ENCODE measurements at places on chromosomes 6 and 20. TPM values are rescaled to one million over a fixed set of nuclear protein-coding genes. Genes with fewer than 3 reads are reported as not detected.
A peak's percentile ranks its signal among the peaks of the same experiment; 100 is the strongest.

The GINS1 gene
- total RNA-seq: 70.4 TPM

DNA sequence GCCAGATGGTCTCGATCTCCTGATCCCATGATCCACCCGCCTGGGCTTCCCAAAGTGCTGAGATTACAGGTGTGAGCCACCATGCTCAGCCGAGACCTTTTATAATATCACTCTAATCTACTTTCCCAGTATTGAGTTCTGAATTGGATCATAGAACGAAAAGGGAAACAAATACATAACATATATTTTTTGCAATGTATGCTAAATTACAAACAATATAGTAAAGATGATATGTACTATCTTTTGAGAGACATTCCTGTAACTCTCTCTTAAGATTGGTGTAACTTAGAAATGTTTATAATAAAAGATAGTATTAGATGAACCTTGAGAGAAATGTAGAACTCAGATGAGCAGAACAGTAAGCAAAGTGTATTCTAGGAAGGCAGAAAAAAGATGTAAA is 129.2 kb upstream of the TENT5A start:
- DNase-seq: no peak
- no peaks in the 10 kb centered on the region for H3K27me3 ChIP-seq
- no peaks in the 10 kb centered on the region for H3K36me3 ChIP-seq
- H3K4me3 ChIP-seq: no peak overlapping the region
- no peak overlapping the region for H3K27ac ChIP-seq

- H3K27me3 ChIP-seq: peaks cover 76% of the 10 kb centered on the region
- no peaks in the 10 kb centered on the region for H3K36me3 ChIP-seq
- DNase-seq: no peak
- peaks cover 31% of the 10 kb centered on the region for H3K4me1 ChIP-seq
- H3K27ac ChIP-seq: no peak overlapping the region
Measured at GRCh38 chr20:64042054-64042781, 6.2 kb downstream of the C20orf204 start.

- no peaks in the 10 kb centered on the region for H3K36me3 ChIP-seq
- H3K27me3 ChIP-seq: no peaks in the 10 kb centered on the region
- DNase-seq: no peak
- H3K27ac ChIP-seq: no peak overlapping the region
- 0 out of 2 replicates have a peak, but pooled peaks cover 3% of the 10 kb centered on the region for H3K4me1 ChIP-seq
Measured at GRCh38 chr6:20747991-20748390, 213.7 kb downstream of the CDKAL1 start.

- H3K4me1 ChIP-seq: peaks cover 5% of the 10 kb centered on the region
- DNase-seq: peak; percentile 60
- H3K27me3 ChIP-seq: no peaks in the 10 kb centered on the region
- H3K27ac ChIP-seq: no peak overlapping the region
- H3K36me3 ChIP-seq: no peaks in the 10 kb centered on the region
Measured at GRCh38 chr6:130760006-130760405, 67.2 kb upstream of the SMLR1 start.

The CHRNA4 gene
- 5.7 TPM for total RNA-seq

DNA sequence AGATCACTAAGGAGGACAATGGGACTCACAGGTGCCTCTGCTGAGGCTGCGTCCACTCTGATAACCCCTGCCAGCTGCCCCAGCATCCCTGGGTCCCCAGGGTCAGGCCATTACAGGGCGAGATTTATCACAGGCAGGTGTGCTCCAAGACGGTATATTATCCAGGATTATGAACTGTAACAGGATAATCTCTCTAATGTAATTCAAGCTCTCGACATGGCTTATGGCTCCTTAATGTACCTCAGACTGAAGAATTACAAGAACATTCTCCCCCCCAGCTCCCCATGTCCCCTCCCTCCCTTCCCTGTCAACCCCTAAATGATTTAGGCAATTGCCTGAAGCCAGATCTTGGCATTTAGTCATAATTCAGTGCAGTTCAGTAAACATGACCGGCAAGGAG is 86.8 kb downstream of the NCR2 start:
- H3K4me3 ChIP-seq: no peak overlapping the region
- no peak for DNase-seq
- peaks cover 5% of the 10 kb centered on the region for H3K36me3 ChIP-seq
- peaks cover 63% of the 10 kb centered on the region for H3K27me3 ChIP-seq
- no peak overlapping the region for H3K27ac ChIP-seq
- no peaks in the 10 kb centered on the region for H3K4me1 ChIP-seq

The PARD6B gene
- 37.5 TPM for total RNA-seq

GRCh38 chr6:38192011-38192410 is 372.5 kb downstream of the ZFAND3 start:
- peaks cover 41% of the 10 kb centered on the region for H3K4me1 ChIP-seq
- H3K27me3 ChIP-seq: no peaks in the 10 kb centered on the region
- peak overlapping the region; percentile 33 for H3K27ac ChIP-seq
- H3K4me3 ChIP-seq: no peak overlapping the region
- H3K36me3 ChIP-seq: no peaks in the 10 kb centered on the region

- peaks cover 15% of the 10 kb centered on the region for H3K4me1 ChIP-seq
- H3K27ac ChIP-seq: no peak overlapping the region
- peak; percentile 44 for DNase-seq
- H3K4me3 ChIP-seq: no peak overlapping the region
- peaks cover 32% of the 10 kb centered on the region for H3K27me3 ChIP-seq
Measured at GRCh38 chr6:30219244-30219643, 6.0 kb upstream of the TRIM26 start.

The NEDD9 gene
- 8.3 TPM for total RNA-seq

The CNKSR3 gene
- total RNA-seq: 5.7 TPM

DNA sequence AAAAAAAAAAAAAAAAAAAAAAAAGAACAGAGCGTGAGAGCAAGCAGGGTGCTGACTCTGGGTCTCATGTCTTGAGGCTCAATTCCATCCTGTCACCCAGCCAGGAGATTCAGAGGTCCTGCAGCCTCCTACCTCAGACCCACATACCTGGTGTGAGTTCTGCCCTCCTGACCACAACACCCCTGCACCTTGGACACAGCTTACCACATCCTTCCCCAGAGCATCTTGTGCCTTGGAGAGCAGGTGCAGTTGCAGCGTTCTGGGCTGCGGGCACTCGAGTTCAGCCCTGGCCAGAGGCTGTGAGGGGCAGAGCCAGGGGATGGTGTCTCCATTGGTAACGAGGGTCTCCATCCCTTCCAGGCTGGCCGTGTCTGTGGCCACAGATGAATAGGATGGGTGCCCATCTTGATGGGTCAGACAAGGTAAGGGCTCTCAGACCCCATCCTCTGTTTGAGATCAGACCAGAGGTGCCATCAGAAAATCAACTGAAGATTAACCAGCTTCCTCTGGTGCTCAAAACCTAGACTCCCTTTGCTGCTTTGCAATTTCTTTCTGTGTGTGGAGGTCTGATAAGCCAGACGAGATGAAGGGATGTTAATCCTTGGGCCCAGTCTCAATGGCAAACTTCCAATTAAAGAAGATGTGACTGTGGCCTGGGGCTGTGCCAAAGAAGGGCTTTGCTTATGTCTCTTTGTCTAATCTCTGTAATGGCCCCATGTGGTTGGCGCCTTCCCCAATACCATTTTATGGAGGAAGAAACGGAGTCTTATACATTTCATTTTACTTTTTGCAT is 14.7 kb upstream of the ZNF831 start:
- H3K27ac ChIP-seq: no peak overlapping the region
- peaks cover 3% of the 10 kb centered on the region for H3K27me3 ChIP-seq

The MEP1A gene
- total RNA-seq: 0.09 TPM

The LPA gene
- total RNA-seq: 0.60 TPM

DNA sequence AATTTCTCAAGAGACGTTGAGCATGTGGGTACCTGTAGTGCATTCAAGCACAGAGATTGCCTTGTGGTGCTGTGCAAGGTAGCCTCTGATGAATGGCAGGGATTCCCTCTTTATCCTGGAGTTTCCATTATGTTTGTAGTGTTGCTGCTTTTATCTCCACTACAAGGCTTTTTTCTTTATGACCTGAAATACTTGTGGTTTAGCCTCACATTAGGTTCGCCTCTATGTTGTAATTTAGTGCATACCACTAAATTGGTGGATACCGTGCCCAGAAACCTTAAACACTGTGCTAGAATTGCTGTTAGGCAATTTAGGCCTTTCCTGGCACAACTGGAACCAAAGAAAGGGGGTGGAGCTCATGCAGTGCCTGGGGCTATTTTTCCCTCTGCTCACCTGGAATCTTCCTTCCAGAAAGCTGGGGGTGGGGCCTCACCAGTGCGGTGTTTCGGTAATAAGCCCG is 76.8 kb downstream of the NCOA7 start:
- DNase-seq: peak; percentile 81
- no peaks in the 10 kb centered on the region for H3K36me3 ChIP-seq
- H3K27me3 ChIP-seq: no peaks in the 10 kb centered on the region
- H3K4me1 ChIP-seq: peaks cover 20% of the 10 kb centered on the region
- peak overlapping the region; percentile 76 for H3K27ac ChIP-seq

- 0 out of 2 replicates have a peak, but pooled peaks cover 3% of the 10 kb centered on the region for H3K4me1 ChIP-seq
- DNase-seq: no peak
- H3K27me3 ChIP-seq: no peaks in the 10 kb centered on the region
- H3K4me3 ChIP-seq: no peak overlapping the region
- peaks cover 22% of the 10 kb centered on the region for H3K36me3 ChIP-seq
Measured at GRCh38 chr20:4864311-4864752, 137.0 kb downstream of the SLC23A2 start.

- peaks cover 7% of the 10 kb centered on the region for H3K36me3 ChIP-seq
- no peak overlapping the region for H3K27ac ChIP-seq
- no peaks in the 10 kb centered on the region for H3K27me3 ChIP-seq
- DNase-seq: peak; percentile 32
Measured at GRCh38 chr6:122947355-122947754, 48.7 kb upstream of the CLVS2 start.

The KIF16B gene
- 7.6 TPM for total RNA-seq

DNA sequence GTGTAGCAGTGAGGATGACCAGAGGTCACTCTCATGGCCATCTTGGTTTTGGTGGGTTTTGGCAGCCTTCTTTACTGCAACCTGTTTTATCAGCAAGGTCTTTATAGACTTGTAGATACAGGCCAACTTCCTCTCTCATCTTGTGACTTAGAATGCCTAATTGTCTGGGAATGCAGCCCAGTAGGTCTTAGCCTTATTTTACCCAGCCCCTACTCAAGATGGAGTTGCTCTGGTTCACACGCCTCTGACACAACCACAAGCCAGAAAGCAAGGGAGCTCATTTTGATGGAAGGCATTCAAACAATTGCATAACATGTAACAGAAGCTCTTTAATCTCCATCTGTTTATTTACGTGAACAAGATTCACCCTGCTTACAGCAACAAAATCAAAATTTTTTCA is 492.0 kb upstream of the SULF2 start:
- peaks cover 2% of the 10 kb centered on the region for H3K27me3 ChIP-seq
- H3K36me3 ChIP-seq: peaks cover 3% of the 10 kb centered on the region
- H3K4me1 ChIP-seq: peaks cover 30% of the 10 kb centered on the region
- DNase-seq: no peak
- no peak overlapping the region for H3K4me3 ChIP-seq

DNA sequence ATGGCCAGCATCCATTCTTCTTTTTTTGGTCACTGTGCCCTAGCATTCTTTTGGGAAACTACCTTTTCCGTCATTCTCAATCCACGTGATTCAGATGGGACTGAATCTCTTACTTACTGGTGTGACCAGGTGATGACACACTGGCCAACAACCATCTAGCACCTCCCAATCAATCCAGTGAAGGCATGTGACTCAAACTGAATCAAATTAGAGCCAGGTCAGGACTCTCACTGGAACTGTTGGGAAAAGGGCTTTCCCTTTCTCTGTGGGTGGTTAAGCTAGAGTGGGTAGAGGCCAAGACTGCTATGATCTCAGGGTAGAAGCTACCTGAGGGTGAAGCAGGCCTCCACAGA is 36.2 kb upstream of the ZMYND8 start:
- H3K4me1 ChIP-seq: 0 out of 2 replicates have a peak, but pooled peaks cover 3% of the 10 kb centered on the region
- DNase-seq: no peak
- H3K27me3 ChIP-seq: no peaks in the 10 kb centered on the region
- H3K36me3 ChIP-seq: no peaks in the 10 kb centered on the region

- no peak overlapping the region for H3K27ac ChIP-seq
- DNase-seq: no peak
- H3K4me1 ChIP-seq: peaks cover 19% of the 10 kb centered on the region
Measured at GRCh38 chr6:168116975-168117899, 38.2 kb upstream of the FRMD1 start.

DNA sequence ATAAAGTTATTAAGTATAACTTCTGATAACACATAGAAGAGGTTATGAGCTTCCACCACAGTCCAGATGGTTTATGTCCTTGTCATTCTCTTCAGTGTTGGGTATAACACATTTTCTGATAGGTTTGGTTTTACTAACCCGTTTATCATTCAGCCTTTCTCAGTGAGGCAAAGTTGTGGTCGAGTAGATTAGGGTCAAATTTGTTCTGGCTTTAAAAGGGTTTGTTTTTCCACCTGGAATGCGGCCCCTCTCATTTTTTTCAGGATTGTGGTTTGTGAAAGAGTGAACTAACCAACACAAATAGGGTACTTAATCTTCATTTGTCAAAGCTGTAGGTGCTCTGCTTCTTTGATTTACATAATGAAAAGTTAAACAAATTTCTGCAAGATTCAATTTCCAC is 204.2 kb upstream of the ASCC3 start:
- no peaks in the 10 kb centered on the region for H3K36me3 ChIP-seq
- peaks cover 50% of the 10 kb centered on the region for H3K4me1 ChIP-seq
- H3K27ac ChIP-seq: peak overlapping the region; percentile 88
- no peaks in the 10 kb centered on the region for H3K27me3 ChIP-seq
- DNase-seq: no peak

DNA sequence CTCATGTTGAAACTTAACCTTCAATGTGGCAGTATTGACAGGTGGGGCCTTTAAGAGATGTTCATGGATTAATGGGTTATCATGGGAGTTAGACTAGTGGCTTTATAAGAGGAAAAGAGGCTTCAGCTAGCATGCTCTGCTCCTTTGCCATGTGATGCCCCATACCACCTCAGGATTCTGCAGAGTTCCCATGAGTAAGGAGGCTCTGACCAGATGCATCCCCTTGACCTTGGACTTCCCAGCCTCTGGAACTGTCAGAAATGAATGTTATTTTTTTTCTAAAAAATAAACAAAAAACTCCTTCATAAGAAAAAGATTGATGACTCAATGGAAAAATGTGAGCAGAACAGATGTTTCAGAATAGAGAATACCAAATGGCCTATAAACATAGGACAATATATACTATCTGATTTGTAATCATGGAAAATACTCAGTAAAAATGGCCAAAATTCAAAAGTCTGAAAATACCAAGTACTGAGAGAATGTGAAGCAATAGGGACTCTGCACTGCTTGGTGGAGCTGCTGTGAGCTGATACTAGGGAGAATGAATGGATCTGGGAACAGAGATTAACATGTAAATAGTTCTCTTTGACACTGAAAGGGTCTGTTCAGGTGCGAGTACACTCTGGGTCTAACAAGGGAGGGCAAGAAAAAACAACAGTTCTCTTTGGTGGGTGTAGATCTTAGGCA is 7.4 kb upstream of the TRIM39 start:
- H3K4me3 ChIP-seq: peak overlapping the region; percentile 29
- H3K27ac ChIP-seq: peak overlapping the region; percentile 80
- DNase-seq: no peak
- peaks cover 20% of the 10 kb centered on the region for H3K36me3 ChIP-seq

- H3K36me3 ChIP-seq: peaks cover 13% of the 10 kb centered on the region
- peak overlapping the region; percentile 26 for H3K27ac ChIP-seq
- no peaks in the 10 kb centered on the region for H3K27me3 ChIP-seq
- H3K4me1 ChIP-seq: peaks cover 12% of the 10 kb centered on the region
- H3K4me3 ChIP-seq: no peak overlapping the region
- DNase-seq: no peak
Measured at GRCh38 chr6:20900389-20901160, 366.3 kb downstream of the CDKAL1 start.

- 0 out of 2 replicates have a peak, but pooled peaks cover 4% of the 10 kb centered on the region for H3K36me3 ChIP-seq
- no peaks in the 10 kb centered on the region for H3K4me1 ChIP-seq
- DNase-seq: no peak
Measured at GRCh38 chr6:63121166-63121565, 90.1 kb upstream of the FKBP1C start.

The FAXC gene
- 11.1 TPM for total RNA-seq

- no peak for DNase-seq
- H3K27ac ChIP-seq: no peak overlapping the region
- H3K4me3 ChIP-seq: no peak overlapping the region
- H3K36me3 ChIP-seq: no peaks in the 10 kb centered on the region
Measured at GRCh38 chr20:12911372-12911771, 97.4 kb upstream of the SPTLC3 start.
